ENCODE measurements at places on chromosomes 2 and 18. TPM values are rescaled to one million over a fixed set of nuclear protein-coding genes. Genes with fewer than 3 reads are reported as not detected.

Gene ALKAL2
- 22.6 TPM for total RNA-seq

Gene ARHGAP25
- 5.0 TPM for total RNA-seq

Gene UGT1A8
- not detected for total RNA-seq

Gene GPR39
- total RNA-seq = 3.6 TPM

Gene ZNF521
- 41.5 TPM for total RNA-seq

Gene PXDN
- total RNA-seq = 40.8 TPM

Gene ABCB11
- total RNA-seq = not detected

Gene CEP192
- 37.3 TPM for total RNA-seq

Gene NLRC4
- 1.1 TPM for total RNA-seq

Gene CRYBA2
- total RNA-seq = 3.0 TPM

Gene ARMC9
- 40.0 TPM for total RNA-seq

Gene ADRA2B
- total RNA-seq = 0.23 TPM

Gene CYTIP
- 3.3 TPM for total RNA-seq

Gene CPO
- 2.5 TPM for total RNA-seq

Gene LIMS2
- total RNA-seq = 63.2 TPM

Gene AGFG1
- total RNA-seq = 40.3 TPM

Data from prostate gland (tissue), 2 donors.